ENCODE measurements at places on chromosomes 1 and 21. TPM values are rescaled to one million over a fixed set of nuclear protein-coding genes. Genes with fewer than 3 reads are reported as not detected.

- peaks cover 13% of the 10 kb centered on the region for H3K4me1 ChIP-seq
- H3K27ac ChIP-seq, result no peak overlapping the region
- H3K36me3 ChIP-seq, result peaks cover 4% of the 10 kb centered on the region
- H3K4me3 ChIP-seq, result no peak overlapping the region
- peaks cover 42% of the 10 kb centered on the region for H3K27me3 ChIP-seq
- no peak for DNase-seq
These were observed 62.7 kb downstream of the CAMK2N1 start for GRCh38 chr1:20423169-20423795.

DNA sequence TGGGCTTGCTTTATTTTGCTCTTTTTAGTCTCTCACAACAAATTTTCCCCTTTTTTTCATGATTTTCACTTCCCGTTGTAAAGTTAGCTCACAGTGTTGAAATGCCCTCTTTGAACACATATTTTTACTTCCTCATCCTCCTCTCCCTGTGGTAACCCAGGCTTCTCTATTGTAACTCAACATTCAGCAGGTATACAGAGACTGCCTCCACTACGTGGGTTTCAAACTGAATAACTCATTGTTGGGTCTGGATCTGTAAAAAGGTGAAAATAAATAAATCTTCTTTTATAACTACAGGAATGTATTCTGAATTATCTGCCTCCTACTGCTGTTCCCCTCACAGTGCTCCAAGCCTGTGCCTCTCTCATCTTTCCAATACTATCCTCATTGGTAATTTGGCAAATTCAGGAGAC is 166.4 kb downstream of the RUNX1 start:
- DNase-seq, result no peak
- H3K36me3 ChIP-seq, result peaks cover 72% of the 10 kb centered on the region
- peak overlapping the region; percentile 92 for H3K4me3 ChIP-seq
- H3K27me3 ChIP-seq, result no peaks in the 10 kb centered on the region
- peaks cover 64% of the 10 kb centered on the region for H3K4me1 ChIP-seq

GRCh38 chr21:28410256-28410655 is 582.4 kb downstream of the LTN1 start:
- no peak for DNase-seq
- H3K4me1 ChIP-seq, result no peaks in the 10 kb centered on the region
- no peak overlapping the region for H3K27ac ChIP-seq
- no peak overlapping the region for H3K4me3 ChIP-seq
- H3K27me3 ChIP-seq, result no peaks in the 10 kb centered on the region
- no peaks in the 10 kb centered on the region for H3K36me3 ChIP-seq

DNA sequence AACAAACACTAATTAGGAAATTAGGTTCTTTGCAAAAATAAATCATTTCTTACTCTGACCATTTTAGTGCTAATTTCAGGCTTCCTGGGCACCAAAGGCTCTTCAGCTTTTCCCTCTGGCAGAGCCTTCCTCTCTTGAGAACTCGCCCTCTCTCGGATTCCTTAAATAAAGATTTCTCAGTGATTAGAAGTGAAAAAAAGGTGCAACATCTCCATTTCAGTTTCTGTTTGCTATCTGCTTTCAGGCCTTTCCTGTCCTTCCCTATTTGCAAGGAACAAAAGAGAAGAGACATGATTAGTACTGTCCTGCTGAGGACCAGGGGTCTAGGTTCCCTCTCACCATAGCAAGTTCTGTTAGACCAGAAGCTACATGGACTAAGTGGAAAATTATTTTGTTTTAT is 27.8 kb upstream of the CACYBP start:
- no peak overlapping the region for H3K27ac ChIP-seq
- no peak overlapping the region for H3K4me3 ChIP-seq
- H3K36me3 ChIP-seq, result peaks cover 11% of the 10 kb centered on the region
- DNase-seq, result no peak
- H3K27me3 ChIP-seq, result no peaks in the 10 kb centered on the region
- H3K4me1 ChIP-seq, result peaks cover 53% of the 10 kb centered on the region

- H3K4me1 ChIP-seq, result peaks cover 39% of the 10 kb centered on the region
- peak overlapping the region; percentile 95 for H3K4me3 ChIP-seq
- peaks cover 39% of the 10 kb centered on the region for H3K36me3 ChIP-seq
- no peaks in the 10 kb centered on the region for H3K27me3 ChIP-seq
- no peak for DNase-seq
- peak overlapping the region; percentile 81 for H3K27ac ChIP-seq
These were observed 1.8 kb downstream of the PTBP2 start for GRCh38 chr1:96723377-96723776.

DNA sequence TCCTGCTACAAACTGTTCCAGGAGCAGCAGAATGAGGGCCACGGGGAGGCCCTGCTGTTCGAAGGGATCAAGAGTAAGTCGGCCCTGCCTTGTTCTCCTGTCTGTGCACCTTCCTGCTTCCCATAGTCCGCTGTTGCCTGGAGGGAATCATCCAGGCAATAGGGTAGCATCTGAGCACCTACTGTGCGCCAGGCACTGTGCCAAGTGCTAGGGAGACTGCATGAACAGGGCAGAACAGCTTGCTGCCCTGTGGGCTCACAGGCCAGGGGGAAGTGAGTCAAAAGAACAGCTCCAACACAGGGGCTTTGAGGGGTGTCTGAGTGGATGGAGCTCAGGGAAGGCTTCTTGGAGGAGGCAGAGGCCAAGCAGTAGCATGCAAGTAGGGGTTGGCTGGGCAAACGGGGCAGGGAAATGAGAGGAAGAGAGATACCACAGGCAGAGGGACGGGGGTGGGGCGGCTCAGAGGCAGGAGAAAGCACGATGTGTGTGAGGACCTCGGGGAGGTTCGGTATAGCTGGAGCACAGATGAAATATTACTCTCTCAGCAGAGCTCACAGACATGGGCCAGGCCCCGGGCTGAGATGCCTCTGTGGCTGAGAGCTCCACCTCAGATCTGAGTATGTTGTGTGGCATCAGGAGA is 15.5 kb upstream of the PADI6 start:
- no peak overlapping the region for H3K27ac ChIP-seq
- H3K4me3 ChIP-seq, result no peak overlapping the region
- DNase-seq, result peak; percentile 7
- H3K36me3 ChIP-seq, result no peaks in the 10 kb centered on the region

- peaks cover 47% of the 10 kb centered on the region for H3K4me1 ChIP-seq
- no peak overlapping the region for H3K4me3 ChIP-seq
- no peaks in the 10 kb centered on the region for H3K27me3 ChIP-seq
- DNase-seq, result no peak
These were observed 42.9 kb upstream of the TDRD10 start for GRCh38 chr1:154459080-154459479.

GRCh38 chr1:241702442-241703373 is 50.6 kb downstream of the WDR64 start:
- no peak overlapping the region for H3K27ac ChIP-seq
- no peak overlapping the region for H3K4me3 ChIP-seq
- peaks cover 14% of the 10 kb centered on the region for H3K4me1 ChIP-seq
- no peaks in the 10 kb centered on the region for H3K27me3 ChIP-seq
- no peak for DNase-seq
- H3K36me3 ChIP-seq, result no peaks in the 10 kb centered on the region

- H3K4me1 ChIP-seq, result no peaks in the 10 kb centered on the region
- no peak overlapping the region for H3K27ac ChIP-seq
- no peaks in the 10 kb centered on the region for H3K27me3 ChIP-seq
- H3K36me3 ChIP-seq, result no peaks in the 10 kb centered on the region
- DNase-seq, result no peak
- no peak overlapping the region for H3K4me3 ChIP-seq
These were observed 8.7 kb upstream of the GJB5 start for GRCh38 chr1:34746101-34746500.

The UMODL1 gene
- total RNA-seq, result not detected

The SLC6A17 gene
- 0.07 TPM for total RNA-seq

The SLC35E2B gene
- 24.2 TPM for total RNA-seq
